ENCODE measurements at places on chromosomes 13 and 19.

- DNase-seq = no peak
Measured at GRCh38 chr19:20371911-20372310, 193.7 kb downstream of the ZNF737 start.

- no peak for DNase-seq
Measured at GRCh38 chr19:2478278-2478755, 2.4 kb downstream of the GADD45B start.

DNA sequence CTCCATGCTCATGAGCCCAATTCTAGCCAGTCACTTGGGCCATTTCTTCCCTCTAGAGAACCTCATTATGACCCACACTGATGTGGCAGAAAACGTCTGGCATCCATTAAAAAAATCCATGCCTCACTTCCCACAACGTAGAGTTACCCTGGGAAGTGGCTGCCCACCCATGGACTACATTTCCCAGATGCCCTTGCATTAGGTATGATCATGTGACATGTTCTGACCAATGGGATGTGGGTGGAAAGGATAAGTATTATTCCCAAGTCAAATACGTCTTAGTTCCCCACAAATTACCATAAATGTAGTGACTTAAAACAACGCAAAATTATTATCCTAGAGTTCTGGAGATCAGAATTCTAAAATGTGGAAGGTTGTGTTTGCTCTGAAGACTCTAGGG is 47.9 kb upstream of the ZNRF4 start:
- DNase-seq = no peak

GRCh38 chr13:113748862-113749451 is 10.1 kb upstream of the TMEM255B start:
- DNase-seq = no peak

GRCh38 chr19:10214784-10215183 is 16.3 kb downstream of the S1PR2 start:
- DNase-seq = no peak

GRCh38 chr13:46160471-46161066 is 21.4 kb downstream of the LCP1 start:
- DNase-seq = no peak

DNA sequence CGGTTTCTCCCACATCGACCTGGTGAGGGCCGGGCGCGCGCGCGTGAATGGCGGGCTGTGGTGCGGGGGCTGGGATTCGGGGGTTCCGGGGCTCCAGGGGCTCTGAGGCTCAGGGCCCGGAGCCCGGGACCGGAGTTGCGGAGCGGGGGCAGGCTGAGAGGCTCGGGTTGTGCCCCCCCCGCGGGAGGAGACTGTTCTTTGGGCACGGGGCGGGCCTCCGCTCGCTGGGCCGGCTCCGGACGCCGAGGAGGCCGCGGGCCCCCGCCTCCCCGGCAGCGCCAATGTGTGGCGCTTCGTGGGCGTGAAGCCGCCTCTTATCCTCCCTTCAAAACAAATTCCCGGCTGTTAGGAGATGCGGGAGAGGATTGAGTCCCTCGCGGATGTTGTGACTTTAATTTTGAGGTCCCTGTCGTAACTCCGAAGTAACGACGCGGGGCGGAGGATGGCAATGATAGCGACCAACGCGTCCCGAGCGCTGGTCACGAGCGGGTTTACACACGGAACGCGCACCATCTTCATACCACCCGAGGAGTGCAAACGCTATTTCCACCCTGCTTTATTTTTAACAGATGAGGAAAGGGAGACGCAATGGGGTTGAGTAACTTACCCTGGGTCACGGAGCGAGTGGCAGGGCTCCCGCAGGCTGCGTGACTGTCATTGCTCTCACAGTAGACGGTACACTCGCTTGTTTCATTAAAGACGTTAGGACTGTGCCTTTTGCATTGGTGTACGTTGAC is 536 bp downstream of the UBA2 start:
- DNase-seq = peak; percentile 13

DNA sequence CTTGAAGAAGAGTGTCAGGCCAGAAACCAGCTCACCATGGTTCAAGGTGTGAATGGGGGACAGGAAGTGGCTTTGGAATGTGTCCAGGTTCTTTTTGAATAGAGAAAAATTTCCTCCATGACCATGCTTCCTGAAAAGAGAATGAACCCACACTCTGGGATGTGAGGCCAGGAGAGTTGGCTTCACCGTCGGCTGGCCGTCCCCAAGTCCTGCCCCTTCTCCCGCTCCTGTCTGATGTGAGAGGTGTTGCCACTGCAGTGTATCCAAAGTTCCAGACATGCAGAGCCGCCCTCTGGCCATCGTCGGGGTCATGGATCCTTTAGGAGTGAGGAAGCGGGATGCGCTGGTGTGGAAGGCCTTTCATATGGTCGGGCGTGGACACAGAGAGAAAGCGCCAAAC is 101.2 kb downstream of the COL4A2 start:
- no peak for DNase-seq

DNA sequence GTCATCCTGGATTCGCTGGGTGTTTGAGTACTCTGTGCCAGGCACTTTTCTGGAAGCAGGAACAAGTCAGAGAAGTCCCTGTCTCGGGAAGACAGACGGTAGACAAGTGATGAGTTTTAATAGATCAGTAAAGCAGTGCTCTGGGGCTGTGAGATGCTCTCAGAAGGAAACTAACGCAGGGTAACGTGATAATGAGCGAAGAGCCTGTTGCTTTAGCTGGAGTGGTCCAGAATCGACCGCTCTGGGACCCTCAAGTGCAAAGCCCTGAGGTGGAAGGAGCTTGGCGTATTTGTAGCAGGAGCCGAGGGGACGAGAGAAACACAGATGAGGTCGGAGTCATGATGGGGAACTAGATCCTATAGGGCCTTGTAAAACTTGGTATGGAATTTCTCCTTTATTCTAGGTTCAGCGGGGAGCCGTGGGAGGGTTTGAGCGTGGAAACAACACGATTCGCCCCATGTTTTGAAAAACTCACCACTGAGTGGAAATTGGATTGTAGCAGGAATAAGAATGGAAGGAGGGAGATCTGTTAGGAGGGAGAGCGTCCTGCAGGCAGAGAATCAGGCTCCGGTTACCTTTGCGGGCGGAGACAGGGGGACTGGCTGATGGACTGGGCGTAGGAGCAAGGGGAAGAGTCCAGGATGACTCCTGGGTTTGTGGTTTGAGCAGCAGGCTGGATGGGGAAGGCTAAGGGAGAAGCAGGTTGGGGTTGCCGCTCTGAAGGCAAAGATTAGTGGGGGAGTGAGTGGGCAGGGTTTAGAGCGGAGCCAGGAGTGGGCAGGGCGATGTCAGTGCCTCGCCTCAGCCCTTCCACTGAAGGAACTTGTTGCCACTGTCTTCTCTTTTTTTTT is 763 bp downstream of the POLD1 start:
- no peak for DNase-seq

- DNase-seq = no peak
Measured at GRCh38 chr13:75825594-75825993, 189.5 kb downstream of the LMO7 start.

DNA sequence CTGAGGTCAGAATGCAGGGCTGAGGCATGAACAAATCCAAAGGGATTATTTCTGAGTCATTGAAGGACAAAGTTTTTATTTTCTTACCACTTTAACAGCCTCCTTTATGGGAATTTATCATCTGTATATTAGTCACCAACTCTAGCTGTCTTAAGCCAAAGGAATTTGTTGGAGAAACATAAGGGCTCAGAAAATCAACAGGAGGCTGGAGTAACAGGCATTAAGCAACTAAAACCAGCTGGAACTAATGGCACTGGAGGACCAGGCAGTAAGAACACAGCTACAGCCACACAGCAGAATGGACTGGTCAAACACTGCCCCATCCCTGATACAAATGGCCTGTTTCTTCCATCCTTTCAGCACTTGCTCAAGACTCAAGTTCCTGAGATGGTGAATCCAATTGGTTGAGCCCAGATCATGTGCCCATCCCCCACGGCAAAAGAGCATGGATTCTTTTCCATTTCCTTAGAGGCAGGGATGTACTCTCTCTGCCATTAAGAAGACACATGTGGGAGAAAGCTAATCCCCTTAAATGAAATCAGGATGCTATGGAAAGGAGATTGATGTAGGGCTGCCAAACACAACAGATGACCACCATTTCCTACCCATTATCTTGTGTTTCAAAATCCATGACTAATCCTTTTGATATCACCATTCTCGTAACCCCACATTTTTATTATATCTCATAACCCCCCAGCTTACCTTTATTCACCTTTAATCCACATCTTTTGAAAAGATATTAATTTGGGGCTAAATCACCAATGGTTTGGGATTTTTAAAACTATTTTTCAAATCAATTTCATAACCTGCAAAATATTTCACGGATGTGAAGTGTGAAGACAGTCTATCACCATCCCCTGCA is 157.0 kb upstream of the FNDC3A start:
- DNase-seq = no peak

GRCh38 chr13:99495466-99496183 is 5.6 kb upstream of the TM9SF2 start:
- DNase-seq = no peak

- DNase-seq = no peak
Measured at GRCh38 chr19:33040994-33041827, 23.5 kb downstream of the RHPN2 start.

DNA sequence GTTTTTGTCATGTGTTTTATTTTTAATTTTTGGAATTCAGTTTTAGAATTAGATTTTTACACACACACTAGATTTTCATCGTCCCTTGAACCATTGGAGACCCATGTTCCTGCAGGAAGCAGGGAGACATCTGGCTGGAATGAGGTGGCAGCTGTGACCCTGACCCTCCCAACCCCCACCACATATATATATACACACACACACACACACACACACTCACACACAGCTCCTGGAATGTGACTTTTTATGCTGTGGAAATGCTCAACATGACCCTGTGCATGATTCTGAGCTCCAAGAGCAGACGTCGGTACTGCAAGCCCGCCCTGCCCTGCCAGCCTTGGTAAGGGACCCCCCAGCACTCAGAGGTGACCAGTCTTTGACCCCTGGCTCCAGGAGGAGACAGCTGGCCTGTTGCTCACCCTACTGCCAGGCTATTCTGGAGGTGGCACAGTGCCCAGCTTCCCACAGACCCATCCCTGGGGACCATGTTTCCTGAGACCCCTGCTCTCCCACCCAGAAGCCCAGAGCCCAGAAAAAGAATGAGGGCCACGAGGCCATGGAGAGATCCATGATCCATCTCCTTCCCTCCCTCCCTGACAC is 103.2 kb upstream of the VSTM2B start:
- DNase-seq = no peak

GRCh38 chr13:51026016-51026415 is 85.1 kb downstream of the C13orf42 start:
- DNase-seq = no peak

- no peak for DNase-seq
Measured at GRCh38 chr13:37026771-37027170, 26.2 kb downstream of the EXOSC8 start.

- DNase-seq = no peak
Measured at GRCh38 chr13:39875111-39875987, 219.9 kb downstream of the COG6 start.

DNA sequence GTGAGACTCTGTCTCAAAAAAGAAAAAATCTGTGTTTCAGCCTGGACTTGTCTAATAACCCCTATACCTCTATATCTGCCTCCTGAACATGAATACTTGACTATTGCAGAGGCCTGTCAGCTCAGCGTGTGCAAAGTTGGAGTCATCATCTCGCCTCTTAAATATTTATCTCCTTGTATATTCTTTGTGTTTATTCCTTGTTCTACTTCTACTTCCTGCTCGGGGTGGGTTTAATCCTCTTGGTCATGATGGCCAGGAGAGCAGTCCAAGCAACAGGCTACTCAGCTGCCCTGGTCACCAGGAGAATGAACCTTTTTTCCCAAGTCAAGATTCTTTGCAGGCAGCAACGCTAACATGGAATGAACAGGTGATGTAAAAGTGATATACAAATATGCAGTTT is 119.1 kb downstream of the PCCA start:
- no peak for DNase-seq

DNA sequence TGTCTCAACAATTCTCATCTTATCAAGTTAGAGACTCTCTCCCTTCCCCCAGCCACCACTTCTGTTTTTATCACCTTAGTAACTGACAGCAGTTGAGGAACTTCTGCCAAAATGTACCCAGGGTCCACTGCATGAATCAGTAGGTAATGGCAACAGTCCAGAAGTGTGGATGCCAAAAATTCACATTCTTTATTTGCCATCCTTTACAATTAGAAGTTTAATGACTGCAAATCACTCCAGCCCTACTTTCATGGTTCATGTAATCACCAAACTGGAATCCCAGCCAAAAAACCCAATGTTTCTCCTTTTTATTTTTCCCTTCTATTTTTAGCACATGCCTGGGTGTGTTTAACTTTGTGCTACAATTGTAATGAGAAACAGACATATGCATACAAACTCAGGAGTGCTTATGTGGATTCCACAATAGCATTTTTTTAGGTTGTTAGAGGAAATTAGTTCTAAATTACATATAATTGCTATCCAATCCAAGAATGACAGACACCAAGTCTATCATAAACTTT is 243.5 kb downstream of the RGCC start:
- no peak for DNase-seq

- no peak for DNase-seq
Measured at GRCh38 chr19:39086386-39086785, 2.2 kb downstream of the ACP7 start.

GRCh38 chr19:46218160-46218559 is 11.4 kb upstream of the IGFL1 start:
- peak; percentile 4 for DNase-seq

DNA sequence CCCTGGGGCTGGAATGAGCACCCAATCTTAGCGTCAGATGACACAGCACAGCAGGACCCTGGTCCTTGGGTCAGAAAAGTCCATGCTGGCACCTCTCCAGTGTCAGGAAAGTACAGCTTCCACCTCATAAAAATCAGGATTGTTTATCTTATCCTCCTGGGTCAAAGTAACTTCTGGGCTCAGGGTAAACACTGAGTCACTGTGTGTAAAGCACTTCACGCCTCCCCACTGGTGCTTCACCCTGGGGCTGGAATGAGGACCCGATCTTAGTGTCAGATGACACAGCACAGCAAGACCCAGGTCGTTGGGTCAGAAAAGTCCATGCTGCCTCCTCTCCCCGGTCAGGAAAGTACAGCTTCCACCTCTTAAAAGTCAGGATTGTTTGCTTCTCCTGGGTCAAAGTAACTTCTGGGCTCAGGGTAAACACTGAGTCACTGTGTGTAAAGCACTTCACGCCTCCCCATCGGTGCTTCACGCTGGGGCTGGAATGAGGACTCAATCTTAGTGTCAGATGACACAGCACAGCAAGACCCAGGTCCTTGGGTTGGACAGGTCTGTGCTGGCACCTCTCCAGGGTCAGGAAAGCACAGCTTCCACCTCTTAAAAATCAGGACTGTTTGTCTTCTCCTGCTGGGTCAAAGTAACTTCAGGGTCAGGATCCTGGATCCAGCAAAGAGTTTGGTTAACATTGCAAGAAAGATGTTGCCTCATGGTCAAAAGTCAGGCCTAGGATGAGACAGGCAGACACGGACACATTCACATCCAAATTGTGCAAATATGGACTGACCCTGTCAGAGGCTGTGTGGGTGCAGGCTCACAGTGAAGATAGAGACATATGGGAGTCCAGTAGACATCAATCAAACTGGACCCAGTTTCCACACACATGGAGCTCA is 39.2 kb upstream of the CYP2A7 start:
- DNase-seq = no peak

DNA sequence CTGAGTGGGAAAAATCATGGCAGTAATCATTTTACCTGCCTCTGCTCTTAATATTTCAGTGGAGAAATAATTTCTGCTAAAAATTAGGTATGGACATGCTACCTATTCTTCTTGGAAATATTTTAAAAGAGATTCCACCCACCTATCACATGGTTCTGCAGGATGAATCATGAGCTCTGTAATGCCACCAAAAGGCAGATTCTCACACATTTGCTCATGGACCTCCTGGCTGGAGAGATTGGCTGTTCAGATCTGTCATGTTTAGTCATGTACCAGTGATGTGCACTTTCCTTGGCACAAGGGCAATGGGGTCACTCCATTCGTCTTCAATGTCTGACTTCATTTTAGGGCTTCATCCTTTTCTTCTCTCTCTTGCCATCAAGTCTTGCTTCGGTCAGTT is 101.8 kb upstream of the MBNL2 start:
- DNase-seq = no peak
